ENCODE measurements at places on chromosomes 3 and 15.

GRCh38 chr3:81068546-81068945 lies 692.9 kb downstream of the GBE1 start:
- no peak for DNase-seq

- DNase-seq: no peak
Measured at GRCh38 chr3:38826001-38826400, 10.0 kb upstream of the SCN10A start.

DNA sequence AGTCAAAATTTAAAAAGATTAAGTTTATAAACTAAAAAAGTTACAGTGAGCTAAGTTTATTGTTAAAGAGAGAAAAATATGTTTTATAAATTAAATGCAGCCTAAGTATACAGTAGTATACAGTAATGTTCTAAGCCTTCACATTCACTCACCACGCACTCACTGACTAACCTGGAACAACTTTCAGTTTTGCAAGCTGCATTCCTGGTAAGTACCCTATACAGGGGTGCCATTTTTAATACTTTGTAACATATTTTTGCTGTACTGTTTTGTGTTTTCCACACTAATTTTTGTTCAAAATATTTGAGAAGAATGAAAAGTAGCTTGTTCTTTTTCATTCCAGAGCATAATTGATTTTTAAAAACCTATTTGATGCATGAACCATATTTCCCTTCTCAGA lies 524.9 kb downstream of the RBMS3 start:
- DNase-seq: no peak

GRCh38 chr15:36278219-36278618 lies 301.2 kb upstream of the CDIN1 start:
- no peak for DNase-seq

GRCh38 chr3:36991923-36992805 lies 767 bp downstream of the EPM2AIP1 start:
- no peak for DNase-seq

- DNase-seq: no peak
Measured at GRCh38 chr3:45198264-45199260, 27.5 kb downstream of the TMEM158 start.

- no peak for DNase-seq
Measured at GRCh38 chr3:138678086-138678485, 69.5 kb downstream of the FAIM start.

- no peak for DNase-seq
Measured at GRCh38 chr3:23264413-23264812, 61.3 kb downstream of the UBE2E2 start.

DNA sequence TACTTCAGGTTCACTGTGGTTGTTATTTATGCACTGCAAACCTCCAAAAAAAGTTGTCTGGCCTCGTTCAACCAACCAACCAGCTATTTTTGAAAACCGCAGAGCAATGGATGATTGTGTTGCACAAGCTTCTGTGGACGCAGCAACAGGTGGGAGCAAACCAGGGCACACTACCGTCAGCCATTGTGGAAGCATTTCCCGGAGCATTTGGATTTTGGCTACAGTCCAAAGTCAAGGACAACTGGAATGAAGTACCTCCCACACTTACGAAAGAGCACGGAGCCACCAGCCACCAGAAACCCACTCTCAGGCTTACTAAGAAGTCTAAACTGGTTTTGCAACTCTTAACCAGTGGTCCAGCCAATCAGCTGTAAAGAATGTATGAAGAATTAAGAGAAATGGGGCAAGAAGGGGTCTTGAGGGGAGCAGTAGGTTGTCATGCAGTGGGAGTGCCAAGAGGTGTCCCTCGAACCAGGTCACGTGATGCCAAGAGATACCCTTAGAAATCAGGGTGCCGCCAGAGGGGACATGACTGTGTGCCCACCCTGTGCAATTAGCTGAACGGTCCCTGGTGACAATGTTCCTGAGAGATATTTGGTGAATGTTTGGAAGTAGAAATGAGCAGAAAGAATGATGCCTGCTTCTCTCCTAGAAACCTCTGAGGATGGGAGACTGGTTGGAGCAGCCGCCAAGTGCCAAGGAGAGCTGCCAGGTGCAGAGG lies 68.9 kb upstream of the PCSK6 start:
- DNase-seq: no peak

DNA sequence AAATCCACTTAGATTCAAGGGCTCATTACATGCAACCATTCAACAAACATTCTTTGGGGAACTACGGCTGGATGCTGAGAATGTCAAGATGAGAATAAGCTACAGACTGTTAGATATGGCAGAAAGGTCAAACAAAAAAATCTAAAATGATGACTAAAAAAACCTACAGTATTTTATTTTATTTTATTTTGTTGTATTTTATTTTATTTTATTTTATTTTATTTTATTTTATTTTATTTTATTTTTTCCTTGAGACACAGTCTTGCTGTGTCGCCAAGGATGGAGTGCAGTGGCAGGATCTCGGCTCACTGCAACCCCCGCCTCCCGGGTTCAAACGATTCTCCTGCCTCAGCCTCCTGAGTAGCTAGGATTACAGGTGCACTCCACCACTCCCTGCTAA lies 46.2 kb downstream of the WDR72 start:
- DNase-seq: no peak

DNA sequence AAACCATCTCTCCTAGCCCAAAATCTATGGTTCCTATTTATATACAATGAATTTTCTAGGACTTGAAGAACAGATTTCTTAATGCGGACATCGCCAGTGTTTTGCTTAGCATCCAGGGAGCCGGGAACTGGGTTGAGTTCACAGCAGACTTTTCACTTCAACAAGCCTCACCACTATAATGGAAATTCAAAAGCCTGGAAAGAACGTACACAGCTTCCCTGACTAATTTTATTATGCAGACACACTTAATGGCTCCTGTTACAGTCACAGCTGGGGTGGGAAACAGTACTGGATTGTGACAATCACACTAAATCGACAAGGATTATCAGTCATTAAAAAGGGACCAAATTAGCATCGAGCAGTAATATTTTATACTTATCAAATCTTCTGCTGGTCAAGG lies 129.2 kb upstream of the BNIP2 start:
- no peak for DNase-seq

DNA sequence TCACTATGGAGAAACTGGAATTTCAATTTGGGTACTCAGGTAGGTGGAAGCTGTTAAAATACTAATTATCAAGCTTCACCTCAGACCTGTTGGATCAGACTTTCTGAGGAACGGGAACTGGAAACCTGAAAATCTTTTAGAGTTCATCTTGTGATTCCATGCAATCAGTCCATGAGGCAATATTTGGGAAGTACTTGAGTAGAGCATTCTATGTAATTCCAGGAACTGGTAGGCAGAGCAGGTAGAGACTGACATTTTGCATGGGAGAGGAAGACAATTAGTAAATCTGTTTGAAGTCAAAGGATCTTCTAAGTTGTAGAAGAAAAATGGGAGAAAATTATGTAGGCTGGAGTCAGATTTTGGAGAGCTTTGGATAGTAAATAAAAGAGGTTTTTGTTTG lies 43.1 kb downstream of the FGF7 start:
- DNase-seq: no peak

DNA sequence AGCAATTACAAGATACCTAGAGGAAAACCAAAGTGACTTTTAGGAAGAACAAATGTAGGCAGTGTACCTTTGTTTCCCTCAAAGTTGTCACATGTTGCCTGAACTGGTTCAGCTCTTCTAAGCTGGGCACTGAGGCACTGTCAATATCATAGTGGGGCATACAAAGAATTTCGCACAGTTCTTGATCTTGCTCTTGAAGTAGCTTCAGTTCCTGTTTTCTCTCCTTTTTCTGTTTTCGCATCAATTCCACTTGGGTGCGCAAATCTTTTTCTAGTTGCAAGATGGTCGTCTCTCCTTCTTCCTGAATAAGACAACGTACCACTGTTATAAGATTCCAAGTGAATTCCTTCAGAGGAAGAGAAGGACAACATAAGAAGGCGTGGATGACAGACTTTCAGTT lies 12.7 kb downstream of the PRC1 start:
- no peak for DNase-seq

- no peak for DNase-seq
Measured at GRCh38 chr15:44790215-44790614, 53.9 kb downstream of the TRIM69 start.

DNA sequence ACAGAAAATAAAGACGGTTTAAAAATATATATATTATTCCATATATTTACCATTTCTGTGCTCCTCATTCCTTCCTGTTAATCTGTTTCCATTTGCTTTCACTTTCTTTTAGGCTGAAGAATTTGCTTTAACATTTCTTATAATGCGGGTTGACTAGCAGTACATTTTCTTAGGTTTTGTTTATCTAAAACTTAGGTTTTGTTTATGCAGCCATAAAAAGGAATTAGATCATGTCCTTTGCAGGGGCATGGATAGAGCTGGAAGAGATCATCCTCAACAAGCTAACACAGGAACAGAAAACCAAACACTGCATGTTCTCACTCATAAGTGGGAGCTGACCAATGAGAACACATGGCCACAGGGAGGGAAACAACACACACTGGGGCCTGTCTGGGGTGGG lies 578.1 kb downstream of the FHIT start:
- DNase-seq: no peak

GRCh38 chr3:28850186-28850585 lies 430.7 kb upstream of the RBMS3 start:
- no peak for DNase-seq

DNA sequence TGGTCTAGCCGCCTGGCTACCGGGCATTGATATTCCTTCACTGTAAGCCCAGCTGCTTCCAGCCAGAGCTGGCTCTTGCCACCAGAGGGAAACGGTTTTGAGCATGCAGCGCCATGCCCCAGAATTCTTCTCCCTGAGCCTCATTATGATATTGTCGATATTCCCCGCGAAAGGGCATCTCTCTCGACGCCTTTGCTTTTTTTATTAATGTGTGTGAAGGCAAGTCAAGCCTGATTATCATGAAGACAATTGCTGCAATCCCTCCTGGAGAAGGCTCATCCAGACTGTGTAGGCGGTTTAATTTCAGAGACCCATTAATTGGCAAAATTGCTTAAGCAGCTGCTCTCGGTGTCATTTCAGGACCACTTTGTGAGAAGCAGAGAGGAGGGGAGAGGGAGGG lies 321.2 kb upstream of the TLE3 start:
- DNase-seq: peak; percentile 70

DNA sequence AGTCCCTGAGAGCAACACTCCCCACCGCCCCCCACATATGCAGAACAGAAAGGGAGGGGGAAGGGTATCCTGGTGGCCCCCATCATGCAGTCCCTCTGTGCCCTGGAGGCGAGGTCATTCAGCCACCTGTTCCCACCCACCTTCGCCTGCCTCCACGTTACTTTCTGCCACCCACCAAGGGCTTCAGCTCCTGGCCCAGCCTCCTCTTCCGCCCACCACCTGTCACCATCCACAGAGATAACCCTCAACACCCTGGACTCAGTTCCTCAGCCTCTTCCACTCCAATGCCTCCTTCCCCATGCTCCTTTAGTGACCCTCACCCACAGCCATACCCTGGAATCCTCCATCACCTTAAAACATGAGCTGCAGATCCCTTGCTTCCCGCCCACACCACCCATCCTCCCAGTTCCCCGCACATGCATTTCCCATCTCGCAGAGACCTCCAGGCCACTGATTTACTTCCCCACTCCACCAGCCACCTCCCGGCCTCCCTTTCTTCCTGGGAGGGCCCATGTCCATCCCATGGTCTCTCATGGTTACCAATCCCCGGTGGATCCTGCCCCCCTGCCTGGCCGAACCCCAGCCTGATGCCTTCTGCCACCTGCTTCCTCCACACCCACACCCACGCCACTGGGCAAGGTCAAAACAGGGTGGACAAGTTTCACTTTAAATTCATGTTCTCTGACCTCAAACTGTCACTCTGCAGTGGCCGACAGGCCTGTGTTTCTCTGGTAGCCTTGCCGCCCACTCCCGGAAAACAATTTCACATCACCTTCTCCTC lies 18.2 kb downstream of the HOMER2 start:
- no peak for DNase-seq

GRCh38 chr3:164741869-164742268 lies 336.4 kb downstream of the SI start:
- DNase-seq: no peak

DNA sequence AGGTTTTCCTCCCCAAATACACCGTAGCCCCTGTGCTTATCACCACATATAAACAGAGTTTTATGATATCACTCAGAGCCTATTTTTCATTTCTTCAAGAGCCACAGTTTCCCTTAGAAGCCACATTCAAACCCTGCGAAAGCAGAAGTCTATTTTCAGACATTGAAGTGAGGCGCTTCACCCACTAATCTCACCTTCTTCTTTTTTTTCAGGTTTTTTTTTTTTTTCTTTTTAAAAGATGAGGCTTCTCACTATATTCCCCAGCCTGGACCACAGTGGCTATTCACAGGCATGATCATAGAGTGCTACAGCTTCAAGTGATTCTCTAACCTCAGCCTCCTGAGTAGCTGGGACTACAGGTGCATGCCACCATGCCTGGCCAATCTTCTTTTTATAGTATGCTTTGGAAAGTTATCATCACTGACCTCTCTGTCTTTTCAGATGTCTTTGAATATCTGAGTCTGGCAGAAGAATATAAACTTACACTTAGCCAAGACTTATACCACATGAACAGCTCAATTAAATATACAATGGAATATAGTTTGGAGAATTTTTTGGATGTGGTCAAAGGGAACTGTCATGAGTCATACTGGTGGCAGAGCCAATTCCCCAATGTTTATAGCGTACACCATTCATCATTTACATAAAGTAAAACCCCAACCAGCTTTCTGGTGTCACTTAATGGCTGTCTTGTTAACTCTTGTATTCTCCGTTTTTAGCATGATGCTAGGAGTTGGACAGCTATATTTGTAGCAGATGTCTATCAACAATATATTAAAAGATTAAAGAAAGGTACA lies 59.7 kb upstream of the CCDC50 start:
- DNase-seq: no peak

DNA sequence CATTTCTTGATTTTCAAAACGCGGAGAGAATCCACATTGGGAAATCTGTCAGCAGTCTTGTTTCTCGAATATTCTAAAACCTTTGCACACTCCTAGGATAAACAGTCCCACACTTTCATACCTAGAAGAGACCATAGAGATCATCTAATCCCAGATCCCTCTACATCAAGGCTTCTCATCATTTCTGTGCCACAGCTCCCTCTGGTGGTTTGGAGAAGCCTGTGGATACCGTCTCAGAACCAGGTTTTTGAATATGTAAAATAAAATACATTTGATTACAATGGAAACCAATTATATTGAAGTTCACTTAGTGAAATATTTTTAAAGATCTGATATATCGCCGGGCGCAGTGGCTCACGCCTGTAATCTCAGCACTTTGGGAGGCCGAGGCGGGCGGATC lies 211.9 kb upstream of the GOLGA6L4 start:
- DNase-seq: no peak

All from NCI-H1436 (cell line).